T47D (cell line): ENCODE measurements at places on chromosomes 4 and X.

GRCh38 chrX:112043997-112044396 is 38.6 kb downstream of the TRPC5 start:
- DNase-seq, result no peak

DNA sequence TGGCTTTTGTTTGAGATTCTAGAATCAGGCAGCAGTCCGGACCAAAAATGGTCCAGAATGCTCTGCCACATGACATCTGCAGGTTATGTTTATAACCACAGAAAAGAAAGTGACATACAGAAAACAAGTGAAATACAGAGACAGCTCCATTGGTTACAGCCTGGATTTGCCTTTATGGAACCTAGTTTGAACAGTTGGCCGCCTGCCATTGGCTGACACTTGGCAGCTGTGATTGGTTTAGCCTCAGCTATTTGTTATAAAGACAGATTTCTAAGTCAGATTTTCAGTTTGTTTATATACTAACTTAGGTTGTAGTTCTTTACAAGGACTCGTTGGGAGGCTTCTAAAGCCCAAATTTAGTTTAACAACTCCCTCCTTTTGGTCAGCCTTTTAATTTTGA is 40.8 kb upstream of the IL9R start:
- DNase-seq, result no peak

DNA sequence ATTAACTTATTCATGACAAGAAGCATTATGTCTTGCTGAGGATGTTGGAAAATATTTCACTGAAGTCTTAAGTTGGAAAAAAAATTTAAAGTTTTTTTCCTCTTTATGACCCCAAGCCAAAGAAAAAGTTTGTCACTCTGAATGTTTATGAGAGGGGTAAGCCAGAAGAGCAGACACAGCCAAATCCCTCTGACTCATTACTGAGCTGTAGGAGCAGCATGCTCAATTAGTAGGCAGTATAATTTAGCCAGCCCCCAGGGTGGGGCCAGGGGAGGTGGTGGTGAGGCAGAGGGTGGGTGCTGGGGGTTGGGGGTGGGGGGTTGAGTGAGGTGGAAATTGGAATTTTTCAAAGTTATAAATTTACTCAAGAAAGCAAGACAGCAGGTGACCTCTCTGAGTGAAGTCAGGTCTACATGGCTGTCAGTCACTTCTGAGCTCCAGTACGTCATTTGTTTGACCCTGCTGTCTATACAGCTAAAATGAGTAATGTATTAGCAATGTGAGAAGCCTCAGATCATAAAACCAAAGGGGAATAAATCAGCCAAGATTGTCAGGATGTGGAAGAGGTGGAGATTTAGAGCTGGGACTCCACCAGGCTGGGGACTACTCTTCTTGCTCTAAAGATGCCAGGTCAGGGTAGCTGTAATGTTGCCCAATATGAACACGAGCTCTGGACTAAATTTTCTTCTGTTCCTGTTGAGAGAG is 98.8 kb upstream of the NDP start:
- no peak for DNase-seq

- DNase-seq, result no peak
Observed at GRCh38 chrX:121227888-121228287, 180.5 kb downstream of the GLUD2 start.
